ENCODE measurements at places on chromosomes 7 and 10.

DNA sequence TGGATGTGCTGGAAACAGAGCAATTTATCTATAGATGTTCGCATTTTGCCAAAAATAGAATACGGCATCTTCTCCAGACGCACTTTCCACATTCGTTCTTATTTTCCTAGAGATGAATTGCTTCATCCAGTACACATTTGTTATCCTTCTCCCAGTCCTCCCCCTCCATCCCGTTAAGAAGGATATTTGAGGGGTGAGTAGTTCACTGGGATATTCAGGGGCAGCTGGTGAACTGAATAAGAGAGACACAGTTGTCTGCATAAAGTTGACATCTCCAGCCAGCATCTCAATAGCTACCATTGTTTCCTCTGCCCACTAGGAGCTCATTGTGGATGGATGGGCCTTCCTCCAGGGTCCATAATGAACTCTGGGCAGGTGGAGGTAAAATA is 456.8 kb upstream of the NRP1 start:
- no peak for DNase-seq

GRCh38 chr7:69803699-69804516 is 205.6 kb downstream of the AUTS2 start:
- DNase-seq, result peak; percentile 9

DNA sequence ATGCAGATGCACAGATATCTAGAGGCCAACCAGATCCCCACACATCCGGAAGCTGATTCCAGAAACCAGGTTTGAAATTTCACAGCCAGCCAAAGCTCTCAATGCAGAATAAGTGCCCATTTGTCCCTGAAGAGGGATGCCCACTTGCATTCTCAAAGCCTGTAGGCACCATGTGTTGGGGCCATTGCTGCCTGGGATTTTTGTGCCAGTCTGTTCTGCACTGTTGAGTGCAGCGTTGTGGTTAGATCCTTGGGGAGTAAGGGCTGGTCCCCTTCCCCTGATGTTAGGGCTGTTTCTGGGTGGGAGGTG is 62.4 kb downstream of the EEPD1 start:
- no peak for DNase-seq

DNA sequence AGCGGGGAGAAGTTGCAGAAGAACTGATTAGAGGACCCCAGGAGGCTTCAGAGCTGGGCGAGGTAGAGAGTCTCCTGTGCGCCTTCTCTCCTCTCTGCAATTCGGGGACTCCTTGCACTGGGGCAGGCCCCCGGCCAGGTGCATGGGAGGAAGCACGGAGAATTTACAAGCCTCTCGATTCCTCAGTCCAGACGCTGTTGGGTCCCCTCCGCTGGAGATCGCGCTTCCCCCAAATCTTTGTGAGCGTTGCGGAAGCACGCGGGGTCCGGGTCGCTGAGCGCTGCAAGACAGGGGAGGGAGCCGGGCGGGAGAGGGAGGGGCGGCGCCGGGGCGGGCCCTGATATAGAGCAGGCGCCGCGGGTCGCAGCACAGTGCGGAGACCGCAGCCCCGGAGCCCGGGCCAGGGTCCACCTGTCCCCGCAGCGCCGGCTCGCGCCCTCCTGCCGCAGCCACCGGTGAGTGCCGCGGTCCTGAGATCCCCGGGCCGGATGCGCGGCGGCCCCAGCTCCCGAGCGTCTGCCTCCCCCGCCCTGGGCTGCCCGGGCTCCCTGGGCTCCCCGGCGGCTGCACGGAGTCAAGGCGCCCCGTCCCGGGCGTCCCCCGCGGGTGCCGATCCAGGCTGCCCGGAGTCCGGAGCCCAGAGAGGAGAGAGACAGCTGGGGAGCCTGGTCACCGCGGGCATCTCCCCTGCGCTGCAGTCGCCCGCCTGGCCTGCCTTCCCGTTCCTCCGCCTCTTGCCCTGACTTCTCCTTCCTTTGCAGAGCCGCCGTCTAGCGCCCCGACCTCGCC is at the start of gene PLAU:
Gene PLAU (plus strand): TSS at position 369 of the 789 bp plus-strand sequence. CDS start 424 bp downstream, outside the sequence.
- DNase-seq, result peak; percentile 47

DNA sequence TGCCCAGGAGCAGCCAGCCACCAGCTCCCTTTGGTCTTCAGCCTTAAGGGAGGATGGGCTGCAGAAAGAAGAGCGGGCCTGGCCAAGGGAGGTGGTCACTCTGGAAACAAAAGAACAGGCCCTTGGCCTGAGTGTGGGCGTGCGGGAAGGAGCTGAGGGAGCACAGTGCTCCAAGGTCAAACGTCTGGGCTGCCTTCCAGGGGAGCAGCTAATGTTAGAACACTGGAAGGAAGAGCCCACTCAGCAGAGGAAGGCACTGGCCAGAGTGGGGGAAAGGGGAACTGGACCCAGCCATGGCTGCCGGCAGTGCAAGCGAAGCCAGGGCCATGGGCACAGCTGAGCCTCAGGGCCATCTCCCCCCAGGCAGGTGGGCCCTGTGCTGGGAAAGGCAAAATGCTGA is 42.7 kb downstream of the FAM53B start:
- no peak for DNase-seq
